ENCODE measurements at places on chromosomes 12 and 14.
A peak's percentile ranks its signal among the peaks of the same experiment; 100 is the strongest.

- no peak for DNase-seq
Observed at GRCh38 chr12:113340061-113340460, 5.2 kb upstream of the SLC8B1 start.

DNA sequence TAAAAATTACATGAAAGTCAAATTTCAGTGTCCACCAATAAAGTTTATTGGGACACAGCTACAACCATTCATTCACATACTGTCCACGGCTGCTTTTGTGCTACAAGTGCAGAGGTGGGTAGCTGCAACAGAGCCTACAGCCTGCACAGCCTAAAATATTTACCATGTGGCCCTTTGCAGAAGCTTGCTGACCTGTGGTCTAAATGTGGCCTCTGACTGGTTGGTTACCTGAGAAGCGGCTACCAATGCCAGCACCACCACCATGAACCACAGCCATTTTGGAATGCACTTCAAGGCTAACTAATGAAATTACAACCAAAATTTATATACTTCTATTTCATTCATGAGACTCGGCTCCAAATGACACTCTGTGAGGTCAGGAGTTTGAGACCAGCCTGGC, 58.6 kb downstream of the NT5DC3 start:
- DNase-seq, result no peak

DNA sequence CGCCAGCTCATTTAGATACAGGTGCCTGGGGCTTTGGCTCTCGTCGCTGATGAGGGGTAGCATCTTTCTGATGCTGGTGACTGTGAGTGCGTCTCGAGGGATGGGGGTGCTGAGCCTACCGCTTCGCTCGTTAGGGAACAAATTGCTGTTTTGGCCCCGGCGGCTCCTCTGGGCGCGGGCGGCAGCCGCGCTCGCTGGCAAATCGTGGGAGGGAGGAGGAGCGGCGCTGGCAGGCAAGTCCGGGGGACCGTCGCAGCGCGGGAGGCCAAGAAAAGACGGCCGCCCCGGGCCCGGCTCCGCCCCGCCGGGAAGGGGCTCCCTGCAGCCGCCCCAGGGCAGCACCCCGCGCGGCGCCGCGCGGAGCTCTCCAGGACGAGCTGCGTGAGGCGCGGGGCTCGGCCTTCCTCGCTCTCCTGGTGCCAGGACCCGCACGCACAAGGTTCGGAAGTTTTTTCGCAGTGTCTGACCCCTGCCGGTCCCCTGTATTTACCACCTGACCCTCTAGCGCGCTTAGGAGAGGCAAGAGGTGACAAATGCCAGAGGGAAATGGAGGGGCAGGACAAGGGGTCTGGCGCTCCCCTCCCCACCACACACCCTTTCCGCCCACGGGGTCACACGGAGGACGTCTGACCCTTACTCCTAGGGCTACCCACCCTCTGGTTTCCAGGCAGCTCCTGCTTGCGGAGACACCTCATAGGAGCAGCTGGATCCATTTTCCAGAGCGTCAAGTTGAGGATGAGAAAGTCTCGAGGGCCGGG, 899 bp upstream of the KCNH3 start:
- peak; percentile 21 for DNase-seq

GRCh38 chr14:27077214-27077613, 479.4 kb upstream of the NOVA1 start:
- DNase-seq, result peak; percentile 31

GRCh38 chr14:31291210-31291609, 83.6 kb upstream of the HECTD1 start:
- DNase-seq, result no peak

DNA sequence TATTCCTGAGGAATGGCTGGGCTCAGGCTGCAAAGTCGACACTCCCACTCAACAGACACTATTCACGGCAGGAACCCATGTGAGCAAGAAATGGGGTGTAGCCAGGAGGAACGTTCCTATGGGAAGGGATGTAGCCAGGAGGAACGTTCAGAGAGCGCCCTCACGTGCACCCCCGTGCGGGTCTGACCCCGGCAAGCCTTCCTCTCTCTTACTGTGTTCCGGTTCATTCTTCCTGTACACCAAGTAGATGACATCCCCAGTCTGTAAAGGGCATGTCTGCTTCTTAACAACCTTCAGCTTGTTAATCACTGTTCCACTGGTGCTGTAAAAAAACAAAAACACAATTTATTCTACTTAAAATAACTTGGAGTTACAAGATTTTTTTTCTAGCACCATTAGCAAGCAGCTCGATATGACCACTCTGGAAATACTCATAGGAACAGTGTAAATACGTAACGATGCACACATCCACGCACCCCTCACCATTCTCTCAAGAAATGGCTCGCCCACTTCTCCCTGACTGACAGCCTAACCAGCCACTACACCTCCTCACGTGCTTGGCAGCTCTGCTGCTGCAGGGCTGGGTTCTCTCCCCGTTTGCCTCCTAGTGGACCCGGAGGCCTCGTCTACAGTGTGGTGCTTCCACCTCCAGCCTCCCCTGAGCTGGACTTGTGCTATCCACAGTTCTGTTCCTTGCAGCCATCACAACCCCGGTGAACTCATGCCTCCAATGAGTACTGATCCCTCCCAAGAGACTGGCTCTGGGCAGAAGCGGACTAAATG, 15.1 kb downstream of the CHFR start:
- DNase-seq, result no peak

GRCh38 chr14:54627540-54628363, 60.8 kb downstream of the SAMD4A start:
- DNase-seq, result no peak

DNA sequence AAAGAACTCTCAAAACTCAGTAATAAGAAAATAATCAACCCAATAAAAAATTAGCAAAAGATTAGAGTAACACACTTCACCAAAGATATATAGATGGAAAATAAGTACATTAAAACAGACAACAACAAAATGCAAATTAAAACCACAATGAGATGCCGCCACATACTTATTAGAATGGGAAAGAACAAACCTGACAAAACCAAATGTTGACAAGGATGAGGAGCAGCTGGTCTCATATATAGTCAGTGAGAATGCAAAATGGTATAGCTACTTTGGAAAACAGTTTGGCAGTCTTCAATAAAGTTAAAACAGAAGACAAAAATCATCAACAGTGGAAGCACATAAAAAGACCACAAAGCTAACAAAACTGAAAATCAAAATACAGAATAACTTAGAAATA, 29.1 kb downstream of the CRY1 start:
- DNase-seq, result no peak

DNA sequence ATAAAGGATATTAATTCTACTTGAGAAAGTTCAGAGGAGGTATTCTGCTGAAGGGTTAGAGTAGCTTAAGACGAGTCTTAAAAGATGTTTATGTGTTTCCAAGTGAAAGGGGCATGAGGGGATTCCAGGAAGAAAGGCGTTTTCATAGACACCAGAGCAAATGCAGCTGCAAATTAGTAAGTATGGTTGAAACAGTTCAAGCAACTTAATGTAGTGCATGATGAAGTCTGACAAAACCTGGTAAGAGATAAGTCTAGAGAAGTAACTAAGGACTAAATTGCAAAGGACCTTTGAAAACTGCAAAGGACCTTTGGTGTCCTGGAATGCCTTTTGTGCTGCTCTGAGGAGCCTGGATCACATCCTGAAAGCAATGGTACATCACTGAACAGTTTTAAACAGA, 11.5 kb downstream of the LUM start:
- DNase-seq, result no peak

DNA sequence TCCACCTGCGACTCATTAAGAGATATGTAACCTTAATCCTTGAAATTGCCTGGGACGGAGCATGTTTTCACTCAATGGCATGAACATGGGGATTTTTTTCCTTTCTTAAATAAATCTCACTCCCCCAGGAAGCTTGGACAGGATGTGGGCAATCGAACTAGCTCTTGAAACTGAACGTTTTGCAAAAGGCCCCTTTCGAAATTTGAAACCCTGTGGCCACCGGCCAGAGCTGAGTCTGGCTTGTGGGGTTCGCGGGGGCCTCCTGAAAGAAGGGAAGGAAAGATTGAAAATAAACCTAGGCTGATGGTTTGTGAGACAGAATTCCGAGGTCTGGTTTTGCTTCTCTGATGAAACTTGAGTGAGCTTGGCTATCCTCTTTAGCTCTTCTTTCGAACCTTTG, 101.4 kb upstream of the RTL1 start:
- no peak for DNase-seq
